ENCODE measurements at places on chromosomes 5 and 9.

DNA sequence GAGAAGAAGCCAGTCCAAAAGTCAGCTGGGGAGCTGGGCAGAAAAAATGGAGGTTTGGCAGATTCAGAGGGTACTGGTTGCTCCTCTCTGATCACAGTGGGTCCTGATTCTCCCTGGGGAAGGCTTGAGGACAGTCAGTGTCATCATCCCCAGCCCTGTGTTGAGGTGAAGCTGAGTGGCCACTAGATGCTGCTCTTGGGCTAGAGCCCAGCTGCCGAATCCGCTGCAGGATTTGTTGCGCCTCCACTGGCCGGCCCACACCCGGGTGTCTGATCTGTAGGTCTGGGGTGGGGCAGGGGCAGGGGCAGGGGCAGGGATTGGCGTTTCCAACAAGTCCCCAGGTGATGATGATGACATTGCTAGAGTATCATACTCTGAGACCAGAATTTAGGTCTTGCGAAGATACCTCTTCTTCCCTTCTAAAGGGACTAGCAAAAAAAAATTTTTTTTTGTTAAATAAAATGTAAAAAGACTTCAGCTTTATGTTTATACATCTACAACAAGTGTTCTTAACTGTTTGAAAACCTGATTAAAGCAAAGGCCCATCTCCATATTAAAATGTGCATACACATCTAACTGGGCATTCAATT is 106.8 kb downstream of the PDE6A start:
- no peak for DNase-seq

- no peak for DNase-seq
These were observed 26.6 kb upstream of the SLC46A2 start for GRCh38 chr9:112917047-112917986.

DNA sequence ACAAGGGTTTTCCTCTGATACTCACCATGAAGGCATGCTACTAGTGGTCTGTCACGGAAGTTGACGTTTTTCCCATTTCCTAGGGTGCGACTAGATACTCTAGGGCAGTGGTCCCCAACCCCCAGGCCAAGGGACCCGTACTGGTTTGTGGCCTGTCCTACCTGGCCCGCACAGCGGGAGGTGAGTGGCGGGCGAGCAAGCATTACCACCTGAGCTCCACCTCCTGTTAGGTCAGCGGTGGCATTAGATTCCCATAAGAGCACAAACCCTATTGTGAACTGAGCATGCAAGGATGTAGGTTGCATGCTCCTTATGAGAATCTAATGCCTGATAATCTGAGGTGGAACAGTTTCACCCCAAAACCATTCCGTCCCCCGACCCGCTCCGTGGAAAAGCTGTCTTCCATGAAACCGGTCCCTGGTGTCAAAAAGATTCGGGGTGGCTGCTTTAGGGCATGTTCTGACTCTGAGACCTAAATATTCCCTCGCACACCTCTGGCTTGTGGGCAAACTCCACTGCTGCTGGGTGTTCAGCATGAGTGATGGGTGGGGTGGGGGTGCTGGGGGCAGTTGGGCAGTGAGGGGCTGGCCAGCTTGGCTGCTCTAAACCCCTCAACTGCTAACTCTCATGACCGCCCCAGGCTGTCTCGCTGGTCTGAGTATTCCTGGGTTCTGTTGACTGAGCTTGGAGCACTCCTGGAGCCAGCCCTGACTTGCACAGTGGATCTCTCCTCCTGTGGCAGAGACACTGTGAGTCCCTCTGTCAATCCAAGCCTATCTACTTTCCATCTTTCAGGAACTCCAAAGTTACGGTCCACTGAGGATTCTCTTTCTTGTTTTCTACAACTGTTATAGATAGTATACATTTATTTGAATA is 78.3 kb upstream of the NEK6 start:
- no peak for DNase-seq

GRCh38 chr9:127931092-127931881 is 710 bp upstream of the PIP5KL1 start:
- DNase-seq: no peak

DNA sequence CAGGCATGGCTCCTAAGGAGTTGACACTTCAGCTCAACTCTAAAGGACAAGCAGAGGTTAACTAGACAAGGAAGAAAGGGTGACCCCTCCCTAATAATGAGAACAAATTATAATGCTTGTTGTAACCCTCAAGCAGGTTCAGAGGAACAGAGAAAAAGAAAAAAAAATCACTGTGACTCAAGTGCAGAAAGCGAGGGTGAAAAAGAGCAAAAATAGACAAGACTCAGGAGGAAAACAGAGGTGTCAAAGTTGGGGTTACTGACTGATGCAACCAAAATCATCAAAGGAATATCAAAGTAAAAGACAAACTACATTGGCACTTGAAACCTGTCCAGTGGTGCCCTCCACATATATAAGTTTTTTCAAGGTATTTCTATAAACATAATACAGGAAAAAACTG is 28.4 kb downstream of the FBXW11 start:
- no peak for DNase-seq

- DNase-seq: peak; percentile 81
These were observed 13.1 kb downstream of the GPRIN1 start for GRCh38 chr5:176596689-176597416.

DNA sequence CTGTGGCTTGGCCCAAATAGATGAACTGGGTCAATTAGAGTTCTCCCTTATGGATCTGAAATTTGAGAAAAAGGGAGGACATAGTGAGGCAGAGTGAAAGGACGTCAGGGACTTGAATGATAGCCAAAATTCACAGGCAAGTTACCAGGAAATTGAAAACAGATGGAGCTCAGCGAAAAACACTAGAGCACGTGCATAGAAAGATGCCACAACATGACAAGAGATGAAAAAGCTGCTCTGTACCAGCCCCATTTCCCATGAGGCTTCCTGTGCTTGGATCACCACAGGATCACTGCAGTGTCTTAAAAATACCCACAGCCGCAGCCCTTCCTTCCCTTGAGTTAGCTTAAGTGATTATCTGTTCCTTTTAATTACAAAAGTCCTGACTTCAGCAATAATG is 39.0 kb upstream of the HOMER1 start:
- DNase-seq: no peak

GRCh38 chr5:169100735-169101075 is 200.2 kb downstream of the SLIT3 start:
- no peak for DNase-seq

DNA sequence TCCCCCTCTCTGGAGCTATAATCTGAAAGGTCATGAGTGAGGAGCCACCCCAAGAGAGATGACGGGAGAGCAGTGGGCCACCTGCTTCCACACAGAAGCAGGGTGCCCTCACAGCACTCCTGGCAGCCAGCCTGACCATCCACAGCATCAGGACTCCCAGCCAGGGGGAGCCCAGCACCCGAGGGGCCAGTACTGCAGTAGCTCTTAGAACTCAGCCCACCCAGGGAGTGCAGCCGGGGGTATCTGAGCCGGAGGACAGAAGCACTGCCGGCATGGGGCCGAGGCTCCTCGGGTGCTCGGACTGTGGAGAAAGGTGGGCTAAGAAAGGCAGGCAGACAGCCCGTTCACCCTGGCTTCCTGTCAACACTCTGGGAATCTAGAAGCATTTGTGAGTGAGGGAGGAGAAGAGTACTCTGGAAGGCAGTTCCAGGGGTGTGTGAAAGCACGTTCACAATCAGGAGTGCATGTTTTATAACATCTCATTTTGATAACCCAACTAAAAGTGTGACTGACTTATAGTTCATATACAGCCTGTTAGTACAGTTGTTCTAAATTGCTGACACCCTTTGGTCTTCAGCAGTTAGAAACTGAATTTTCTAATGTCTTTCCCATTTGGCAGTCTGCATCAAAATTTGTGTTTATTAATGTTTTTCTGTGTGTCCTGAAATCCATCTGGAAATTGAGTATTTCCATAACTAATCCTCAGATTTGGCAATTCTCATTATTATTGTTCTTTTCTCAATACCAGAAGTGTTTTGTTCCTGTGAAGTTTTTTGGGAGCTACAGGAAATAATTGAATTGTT is 25.9 kb upstream of the ASPN start:
- no peak for DNase-seq

GRCh38 chr5:138926688-138927448 is 51.7 kb upstream of the LRRTM2 start:
- DNase-seq: no peak

GRCh38 chr5:96595300-96596090 is 66.7 kb upstream of the CAST start:
- no peak for DNase-seq

DNA sequence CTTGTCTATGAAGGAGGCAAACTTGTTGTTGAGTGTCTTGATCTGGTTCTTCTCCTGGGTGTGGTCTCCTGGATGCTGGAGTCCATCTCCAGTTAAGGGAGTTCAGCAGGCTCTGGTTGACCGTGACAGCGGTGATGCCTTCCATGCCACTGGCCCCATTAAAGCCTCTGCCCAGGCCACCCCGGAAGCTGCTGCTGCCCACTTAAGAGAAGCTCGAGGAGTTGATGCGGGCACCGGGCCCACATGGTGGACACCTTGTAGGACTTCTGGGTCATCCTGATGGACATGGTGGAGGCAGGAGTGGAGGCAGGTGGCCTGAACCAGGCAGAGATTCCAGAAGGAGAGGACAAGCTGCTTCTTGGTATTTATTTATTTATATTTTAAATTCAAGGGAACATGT is 44.7 kb upstream of the DEPDC1B start:
- no peak for DNase-seq

DNA sequence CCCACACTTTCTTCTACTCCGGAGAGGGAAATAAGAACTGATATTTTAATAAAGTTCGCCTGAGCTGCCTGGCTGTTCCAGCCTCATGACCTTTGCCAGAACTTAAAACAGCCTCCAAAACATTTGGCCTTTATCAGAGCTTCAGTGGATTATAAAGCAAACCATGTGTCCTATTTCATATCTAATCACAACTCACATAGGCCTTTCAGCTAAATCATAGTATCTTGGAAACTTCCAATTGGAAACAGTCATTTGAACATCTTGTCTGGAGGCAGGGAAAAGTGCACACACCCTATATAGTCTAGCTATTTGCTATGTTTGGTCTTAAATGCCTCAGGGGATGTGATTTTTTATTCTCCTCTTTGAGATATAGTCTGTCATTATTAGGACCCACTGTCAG is 46.0 kb upstream of the FREM1 start:
- DNase-seq: no peak

DNA sequence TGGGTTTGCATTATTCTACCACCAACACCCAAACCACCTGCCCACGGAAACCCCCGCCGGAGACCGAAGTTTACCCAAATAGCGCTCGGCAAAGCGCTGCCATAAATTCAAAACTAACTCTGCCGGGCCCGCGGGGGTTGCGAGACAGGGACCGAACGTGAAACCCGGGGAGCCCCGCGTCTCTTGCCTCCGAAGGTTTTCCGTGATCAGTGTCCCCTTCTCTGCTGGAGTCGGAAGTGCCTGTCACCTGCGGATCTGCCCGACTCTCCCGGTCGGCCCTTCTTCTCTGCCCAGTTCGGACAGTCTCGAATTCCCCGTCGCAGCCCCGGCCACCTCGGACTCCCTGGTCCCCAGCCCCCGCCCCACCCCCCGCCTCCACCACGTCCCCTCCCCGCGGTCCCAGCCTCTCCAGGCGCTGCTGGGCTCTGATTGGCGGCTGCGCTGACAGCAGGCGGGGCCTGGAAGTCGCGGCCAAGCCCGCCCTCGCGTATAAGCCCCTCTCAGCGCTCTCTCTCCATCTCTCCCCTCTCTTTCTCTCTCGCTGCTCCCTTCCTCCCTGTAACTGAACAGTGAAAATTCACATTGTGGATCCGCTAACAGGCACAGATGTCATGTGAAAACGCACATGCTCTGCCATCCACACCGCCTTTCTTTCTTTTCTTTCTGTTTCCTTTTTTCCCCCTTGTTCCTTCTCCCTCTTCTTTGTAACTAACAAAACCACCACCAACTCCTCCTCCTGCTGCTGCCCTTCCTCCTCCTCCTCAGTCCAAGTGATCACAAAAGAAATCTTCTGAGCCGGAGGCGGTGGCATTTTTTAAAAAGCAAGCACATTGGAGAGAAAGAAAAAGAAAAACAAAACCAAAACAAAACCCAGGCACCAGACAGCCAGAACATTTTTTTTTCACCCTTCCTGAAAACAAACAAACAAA is at the start of gene RORB:
Gene RORB (plus strand): TSS at position 517 of the 929 bp plus-strand sequence. CDS start 642 bp downstream, outside the sequence.
- DNase-seq: peak; percentile 29

- DNase-seq: no peak
These were observed 208.9 kb downstream of the VPS13A start for GRCh38 chr9:77386187-77386586.

GRCh38 chr5:124880903-124881697 is 134.7 kb upstream of the ZNF608 start:
- DNase-seq: no peak

DNA sequence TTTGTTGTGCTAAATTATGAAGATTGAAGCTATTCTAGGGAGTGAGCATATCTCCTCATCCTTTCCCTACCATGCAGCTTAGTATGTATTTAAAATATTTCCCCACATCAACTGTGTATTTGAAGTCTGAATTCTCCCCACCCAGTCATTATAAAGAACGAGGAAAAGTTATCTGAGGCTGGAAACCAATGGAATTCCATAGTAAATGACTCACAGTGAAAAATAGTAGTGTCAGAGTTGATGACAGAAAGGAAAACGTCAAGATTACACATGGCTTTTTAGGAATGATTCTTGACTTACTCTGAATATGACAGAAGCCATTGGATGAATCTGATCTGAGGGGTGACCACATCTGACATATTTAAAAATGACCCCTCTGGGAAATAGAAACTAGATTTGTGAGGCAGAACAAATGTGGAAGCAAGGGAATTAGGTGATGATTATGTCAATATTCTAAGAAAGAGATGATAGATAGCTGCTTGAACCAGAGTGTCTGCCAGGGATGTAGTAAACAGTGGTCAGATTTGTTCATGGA is 1768.9 kb upstream of the CDH9 start:
- no peak for DNase-seq

DNA sequence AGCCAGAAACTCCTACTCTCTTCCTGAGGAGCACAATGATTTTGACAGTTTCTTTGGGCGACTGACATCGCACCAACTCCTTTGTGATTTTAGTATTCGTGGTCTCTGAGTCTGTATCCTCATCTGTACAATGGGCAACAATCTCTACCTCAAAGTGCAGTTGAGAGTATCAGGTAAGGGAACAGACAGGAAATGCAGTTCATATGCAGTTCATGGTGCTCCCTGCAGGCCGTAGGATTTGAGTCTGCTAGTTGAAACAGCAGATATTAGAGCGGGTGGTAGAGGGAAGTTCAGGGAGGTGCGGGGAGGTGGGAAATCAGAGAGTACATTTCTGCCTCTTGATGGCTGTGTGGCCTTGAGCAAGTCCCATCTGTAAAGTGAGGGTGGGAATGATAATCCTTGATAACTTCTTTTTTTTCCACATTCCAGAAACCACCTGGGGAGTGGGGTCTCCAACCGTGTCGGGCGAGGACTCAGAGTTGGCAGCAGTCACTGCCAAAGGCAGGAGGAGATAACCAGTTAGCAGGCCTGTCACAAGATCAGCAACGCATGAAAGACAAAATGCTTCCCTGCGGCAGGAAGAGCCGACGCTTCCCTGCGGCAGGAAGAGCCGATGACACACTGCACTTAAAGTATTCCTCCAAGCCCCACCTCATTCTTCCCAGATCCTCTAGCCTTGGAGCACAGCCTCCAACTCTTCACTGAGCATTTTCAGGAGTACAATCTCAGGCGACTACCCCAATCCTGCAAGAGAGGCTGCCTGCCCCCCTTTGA is 6.0 kb upstream of the NEK6 start:
- no peak for DNase-seq

- no peak for DNase-seq
These were observed 36.0 kb upstream of the TEX48 start for GRCh38 chr9:114717908-114718486.

- no peak for DNase-seq
These were observed 36.8 kb upstream of the RNF38 start for GRCh38 chr9:36436909-36437308.

- DNase-seq: no peak
These were observed 242.3 kb upstream of the BRINP1 start for GRCh38 chr9:119611565-119611964.

Data from activated T-cell treated with anti-CD3 and anti-CD28 coated beads, Interleukin-2, amount 50 U/mL, for 1 hour (primary cell).